ENCODE measurements at places on chromosomes 3 and 15.

- no peak for DNase-seq
Observed at GRCh38 chr15:101100118-101100517, 151.7 kb downstream of the CHSY1 start.

- DNase-seq: peak; percentile 34
Observed at GRCh38 chr3:170038434-170039110, 777 bp downstream of the GPR160 start.

GRCh38 chr3:88034491-88035275 lies 24.1 kb downstream of the CGGBP1 start:
- DNase-seq: no peak

DNA sequence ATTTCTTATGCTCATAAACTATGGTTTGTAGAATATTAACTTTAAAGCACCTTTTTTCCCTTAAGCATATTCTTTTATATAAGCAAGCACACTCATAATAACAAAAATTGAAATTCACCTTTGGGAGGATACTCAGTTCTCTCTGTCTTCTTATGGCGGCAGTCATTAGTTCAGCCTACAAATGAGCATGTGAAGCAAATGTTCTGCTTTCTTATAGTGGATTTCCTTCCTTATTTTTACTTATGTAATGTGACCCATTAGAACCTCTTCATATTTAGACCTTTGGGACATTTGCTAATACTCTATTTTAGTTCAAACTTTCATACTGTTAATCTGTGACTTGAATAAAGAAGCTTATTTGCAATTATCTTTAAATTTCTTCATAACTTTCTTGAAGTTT lies at the start of gene P2RY13:
TSS of gene P2RY13 (minus strand) at position 187 of the 400 bp plus-strand sequence. CDS start at position 166, 21 bp downstream.
- DNase-seq: no peak

DNA sequence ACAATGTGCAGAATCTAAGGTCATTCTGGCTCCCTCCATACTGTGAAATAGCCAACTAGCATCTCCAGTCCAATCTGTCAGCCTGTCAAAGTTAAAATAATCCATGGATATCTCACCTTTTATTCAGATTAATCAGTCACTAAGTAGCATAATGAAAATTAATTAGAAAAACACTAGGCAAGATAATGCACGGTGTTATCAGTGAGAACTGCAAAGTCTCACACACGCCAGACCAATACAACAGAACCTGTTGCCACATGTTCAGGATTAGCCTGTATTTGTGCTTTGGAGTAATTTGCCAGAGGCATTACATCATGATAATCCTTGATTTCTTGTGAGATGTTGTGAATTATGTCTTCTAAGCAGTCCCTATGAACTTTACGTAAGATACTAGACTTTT lies 820.4 kb upstream of the ALCAM start:
- no peak for DNase-seq

GRCh38 chr3:183527428-183528379 lies 27.8 kb downstream of the KLHL6 start:
- DNase-seq: no peak

DNA sequence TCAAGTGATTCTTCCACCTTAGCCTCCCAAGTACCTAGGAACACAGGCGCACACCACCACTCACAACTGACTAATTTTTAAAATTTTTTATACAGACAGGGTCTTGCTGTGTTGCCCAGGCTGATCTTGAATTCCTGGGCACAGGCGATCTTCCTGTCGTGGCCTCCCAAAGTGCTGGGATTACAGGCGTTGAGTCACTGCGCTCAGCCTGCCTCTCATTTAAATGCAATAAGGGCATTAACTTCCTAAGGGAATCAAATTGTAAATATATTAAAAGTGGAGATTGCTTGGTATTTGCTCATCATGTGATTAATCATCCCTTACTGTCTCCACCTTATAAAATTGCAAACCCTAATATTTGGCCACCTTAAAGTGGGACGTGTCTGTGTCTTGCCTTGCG lies 65.2 kb downstream of the PGPEP1L start:
- no peak for DNase-seq

DNA sequence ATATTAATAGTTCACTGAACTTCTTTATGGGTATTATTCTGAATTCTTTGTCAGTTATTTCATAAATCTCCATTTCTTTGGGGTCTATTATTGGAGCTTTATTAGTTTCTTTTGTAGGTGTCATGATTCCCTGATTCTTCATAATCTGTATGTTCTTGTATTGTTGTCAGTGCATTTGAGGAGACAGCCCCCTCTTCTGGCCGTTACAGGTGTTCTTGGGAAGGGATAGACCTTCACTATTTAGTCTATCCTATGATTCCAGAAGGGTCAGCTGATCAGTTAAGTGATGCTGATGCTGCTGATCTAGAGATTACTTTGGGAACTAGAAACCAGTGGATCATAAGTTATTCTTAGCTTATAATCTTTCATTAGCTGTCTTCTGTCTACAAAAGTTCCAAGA lies 34.9 kb downstream of the TMEM39A start:
- DNase-seq: no peak

DNA sequence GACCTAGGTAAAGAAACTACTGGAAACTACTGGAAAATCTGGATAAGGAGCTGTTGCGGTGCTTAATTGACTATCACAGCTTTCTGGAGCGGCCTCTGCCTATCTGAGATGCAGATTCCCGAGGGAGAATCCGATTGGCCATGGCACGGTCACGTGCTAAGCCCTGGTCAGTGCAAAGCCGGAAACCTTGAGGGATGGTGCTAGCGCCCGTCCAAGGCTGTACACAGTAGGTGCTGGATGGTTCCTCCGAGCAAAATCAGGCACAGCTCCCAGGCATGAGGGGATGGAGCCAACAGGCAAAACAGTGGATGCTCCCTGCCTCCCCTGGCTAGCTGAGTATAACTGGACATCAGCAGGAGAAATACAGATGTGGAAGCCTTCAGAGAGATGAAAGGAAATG lies 238.7 kb upstream of the HES1 start:
- no peak for DNase-seq

DNA sequence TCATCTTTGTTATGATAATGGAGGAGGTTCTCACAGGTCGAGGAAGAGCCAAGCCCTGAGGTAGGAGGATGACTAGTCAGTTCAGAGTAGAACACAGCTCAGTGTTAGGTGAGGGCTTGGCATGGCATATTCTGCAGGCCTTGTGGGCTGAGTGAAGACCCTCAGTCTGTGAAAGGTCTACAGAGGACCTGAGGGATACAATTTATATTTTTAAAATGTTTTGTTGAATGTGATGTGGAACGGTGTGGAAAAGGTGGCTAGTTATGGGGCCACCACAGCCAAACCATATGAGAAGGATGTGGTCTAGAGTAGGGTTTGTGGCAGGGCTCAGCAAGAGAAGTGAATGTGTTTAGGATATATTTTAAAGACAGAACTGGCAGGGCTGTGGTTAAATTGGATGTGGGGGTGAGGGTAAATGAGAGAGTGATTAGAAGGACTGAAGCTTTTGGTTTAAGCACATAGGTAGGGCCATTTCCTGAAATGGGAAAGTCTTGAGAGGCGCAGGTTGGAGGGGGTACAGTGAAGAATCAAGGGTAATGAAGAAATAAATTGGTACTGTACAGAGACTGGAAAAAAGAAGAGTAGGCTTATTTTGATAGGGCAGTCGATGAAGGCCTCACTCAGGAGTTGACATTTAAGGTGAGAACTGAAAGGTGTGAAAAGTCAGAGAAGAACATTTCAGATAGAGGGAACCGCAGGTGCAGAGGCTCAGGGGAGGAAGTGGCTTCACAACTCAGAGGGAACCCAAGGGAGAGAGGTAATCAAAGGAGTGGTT lies 60.5 kb downstream of the SPTSSB start:
- no peak for DNase-seq

- no peak for DNase-seq
Observed at GRCh38 chr15:92571824-92572223, 83.8 kb downstream of the FAM174B start.

- peak; percentile 96 for DNase-seq
Observed at GRCh38 chr3:33798418-33799201, at the start of gene PDCD6IP. PDCD6IP (plus strand) TSS chr3:33798630; CDS start chr3:33798729, 99 bp downstream.

DNA sequence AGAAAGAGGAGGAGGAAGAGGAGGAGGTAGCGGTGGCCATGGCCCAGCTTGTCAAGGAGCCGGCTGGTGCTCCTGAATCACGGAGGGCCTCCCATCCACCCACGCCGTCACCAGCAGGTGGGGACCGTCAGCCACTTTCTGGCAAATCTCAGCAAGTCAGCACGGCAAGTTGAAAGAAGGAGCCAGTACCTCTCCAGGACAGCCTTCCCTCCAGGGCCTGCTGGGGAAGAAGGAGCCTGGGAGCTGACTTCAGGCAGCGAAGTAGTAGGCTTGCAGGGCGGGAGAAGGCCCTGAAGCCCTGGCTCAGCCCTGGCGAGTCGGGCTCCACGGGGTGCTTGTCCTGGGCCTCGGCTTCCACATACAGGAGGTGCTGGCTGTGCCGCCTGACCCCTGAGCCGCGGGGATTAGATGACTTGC lies 99.2 kb upstream of the TRPM1 start:
- DNase-seq: no peak

DNA sequence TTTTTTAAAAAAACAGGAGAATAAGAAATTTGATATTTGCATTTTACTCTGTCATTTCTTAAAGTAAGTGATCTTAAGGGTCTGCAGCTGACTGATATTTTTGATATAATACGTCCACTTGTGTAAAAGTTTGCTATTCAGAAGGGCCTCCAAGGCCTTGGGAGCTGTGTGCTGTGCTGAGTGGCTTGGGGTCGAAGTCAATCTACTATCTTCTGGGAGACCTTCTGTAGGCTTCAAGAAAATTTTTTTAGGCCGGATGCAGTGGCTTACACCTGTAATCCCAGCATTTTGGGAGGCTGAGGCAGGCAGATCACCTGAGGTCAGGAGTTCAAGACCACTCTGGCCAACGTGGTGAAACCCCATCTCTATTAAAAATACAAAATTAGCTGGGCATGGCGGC lies 26.3 kb downstream of the THSD4 start:
- no peak for DNase-seq

DNA sequence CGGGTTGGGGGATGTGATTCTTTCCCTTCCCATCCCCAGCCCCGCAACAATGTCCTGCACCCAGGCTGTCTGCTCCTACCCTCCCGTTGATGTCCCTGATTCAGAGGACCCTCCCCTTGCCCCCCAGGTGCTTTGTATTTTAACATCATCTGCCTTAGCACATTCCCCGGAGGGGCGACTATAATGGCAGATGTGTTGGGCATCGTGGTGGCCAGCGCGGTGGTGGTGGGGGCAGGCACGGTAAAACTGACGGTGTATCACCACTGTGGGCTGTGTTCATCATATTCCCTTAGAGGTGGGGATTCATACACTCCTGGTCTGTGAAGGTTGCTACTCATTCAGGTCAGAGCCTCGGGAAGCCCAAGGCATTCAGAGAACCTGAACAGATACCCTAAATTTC lies 173.0 kb downstream of the ADAMTS17 start:
- no peak for DNase-seq

GRCh38 chr3:157376603-157377300 lies 59.9 kb upstream of the PTX3 start:
- DNase-seq: no peak

DNA sequence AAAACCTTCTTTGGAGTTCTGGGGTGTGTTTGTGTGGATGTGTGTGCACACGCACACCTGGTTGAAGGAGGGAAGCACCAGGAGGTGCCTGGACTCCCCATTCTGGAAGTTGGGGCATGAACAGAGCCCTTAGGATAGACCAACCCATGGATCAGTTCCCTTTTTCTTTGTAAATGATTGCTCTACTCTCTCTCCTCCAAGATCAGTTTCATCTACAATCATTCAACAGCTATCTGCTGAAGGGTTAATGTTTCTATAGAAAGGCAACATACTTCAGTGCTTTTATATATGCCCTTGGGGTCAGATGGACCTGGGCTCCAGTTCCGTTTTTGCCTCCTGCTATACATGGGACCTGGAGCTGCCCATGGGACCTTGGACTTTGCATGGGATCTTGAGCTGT lies 352.1 kb upstream of the CFAP20DC start:
- DNase-seq: no peak

GRCh38 chr3:130677343-130677742 lies 69.3 kb downstream of the PIK3R4 start:
- no peak for DNase-seq

DNA sequence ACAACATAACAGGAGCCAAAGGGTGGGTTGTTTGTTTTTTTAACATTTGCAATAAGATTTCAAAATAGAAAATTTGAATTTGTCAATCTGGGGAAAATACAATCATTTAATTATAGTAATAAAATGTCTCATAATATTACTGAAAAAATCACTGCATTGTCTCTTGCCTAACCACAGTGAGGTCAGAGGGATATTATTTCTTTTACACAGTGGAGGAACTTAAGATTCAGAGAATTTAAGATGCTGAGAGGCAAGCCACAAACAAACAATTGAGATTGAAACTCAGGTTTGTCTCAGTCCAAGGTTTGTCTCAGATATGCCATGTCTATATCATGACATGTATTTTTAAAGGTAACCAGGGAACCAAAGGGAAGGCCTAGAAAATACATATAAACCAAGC lies 428.7 kb downstream of the FOXP1 start:
- DNase-seq: no peak

DNA sequence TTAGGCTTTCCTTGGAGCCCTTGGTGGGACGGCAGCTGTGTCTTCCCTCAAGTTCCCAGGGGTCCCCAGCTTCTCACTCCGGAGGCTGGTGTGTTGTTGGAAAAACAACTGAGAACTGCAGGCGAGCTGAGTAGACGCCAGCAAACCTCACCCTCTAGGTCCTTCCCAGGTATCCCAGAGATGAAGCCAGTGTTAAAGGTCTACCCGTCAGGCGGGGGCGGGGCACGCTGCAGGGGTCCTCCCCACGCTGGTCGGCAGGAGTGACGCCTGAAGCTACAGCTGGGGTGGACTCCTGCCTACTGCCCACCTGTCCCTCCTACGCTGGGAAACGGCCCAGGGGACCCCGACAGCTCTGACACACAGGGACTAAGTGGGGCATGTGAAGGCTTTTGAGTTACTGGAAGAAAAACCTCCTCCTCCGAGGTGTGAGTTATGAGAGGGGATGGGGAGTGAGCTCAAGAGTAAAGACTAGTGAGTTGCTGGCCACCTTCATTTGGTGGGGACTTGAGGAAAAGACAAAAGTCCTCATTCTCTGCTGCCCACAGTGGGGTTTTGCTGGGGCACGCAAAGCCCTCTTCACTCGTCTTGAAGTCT lies 32.2 kb upstream of the SNRPA1 start:
- no peak for DNase-seq

- DNase-seq: no peak
Observed at GRCh38 chr3:66722675-66723074, 221.9 kb upstream of the LRIG1 start.

DNA sequence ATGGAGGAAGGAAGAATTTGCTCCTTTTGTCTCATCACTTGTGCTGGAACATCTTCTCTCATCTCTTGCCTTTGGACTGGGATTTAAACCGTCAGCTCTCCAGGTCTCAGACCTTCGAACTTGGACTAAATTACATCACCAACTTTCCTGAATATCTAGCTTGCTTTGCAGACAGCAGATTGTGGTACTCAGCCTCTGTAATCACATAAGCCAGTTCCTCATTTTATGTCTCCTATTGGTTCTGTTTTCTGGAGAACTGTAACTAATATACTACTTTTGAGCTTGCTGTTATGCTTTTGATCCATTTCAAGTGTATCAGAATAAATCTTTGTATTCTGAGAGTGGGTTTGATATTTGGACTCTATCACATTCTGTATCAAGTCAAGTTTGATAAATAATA lies 164.3 kb upstream of the VEPH1 start:
- DNase-seq: no peak

Data from SW480 (cell line).